NCI-H1436 (cell line): ENCODE measurements at places on chromosomes 1 and 21.

DNA sequence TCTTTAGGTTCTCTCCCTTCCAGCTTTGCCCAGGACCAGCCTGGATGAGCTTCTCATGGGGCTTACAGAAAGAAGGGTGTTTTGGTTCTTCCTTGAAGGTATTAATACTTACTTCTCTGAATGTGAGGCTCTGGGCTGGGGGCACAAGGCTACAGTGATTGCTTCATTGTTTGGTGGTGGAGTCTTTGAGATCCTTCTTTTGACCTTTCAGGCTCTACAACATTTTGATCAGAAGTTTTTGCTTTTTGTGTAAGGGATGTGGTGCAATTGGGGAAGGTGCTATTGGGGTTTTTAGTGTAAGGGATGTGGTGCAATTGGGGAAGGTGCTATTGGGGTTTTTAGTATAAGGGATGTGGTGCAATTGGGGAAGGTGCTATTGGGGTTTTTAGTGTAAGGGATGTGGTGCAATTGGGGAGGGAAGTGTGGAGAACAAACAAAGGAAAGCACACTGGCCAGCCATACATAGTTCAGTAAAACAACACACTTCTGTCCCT, 103.6 kb upstream of the IVNS1ABP start:
- no peak for DNase-seq

- DNase-seq, result peak; percentile 93
Measured at GRCh38 chr1:36306902-36307456, 811 bp downstream of the SH3D21 start.

- DNase-seq, result no peak
Measured at GRCh38 chr1:238488401-238488800, 597.7 kb upstream of the ZP4 start.

DNA sequence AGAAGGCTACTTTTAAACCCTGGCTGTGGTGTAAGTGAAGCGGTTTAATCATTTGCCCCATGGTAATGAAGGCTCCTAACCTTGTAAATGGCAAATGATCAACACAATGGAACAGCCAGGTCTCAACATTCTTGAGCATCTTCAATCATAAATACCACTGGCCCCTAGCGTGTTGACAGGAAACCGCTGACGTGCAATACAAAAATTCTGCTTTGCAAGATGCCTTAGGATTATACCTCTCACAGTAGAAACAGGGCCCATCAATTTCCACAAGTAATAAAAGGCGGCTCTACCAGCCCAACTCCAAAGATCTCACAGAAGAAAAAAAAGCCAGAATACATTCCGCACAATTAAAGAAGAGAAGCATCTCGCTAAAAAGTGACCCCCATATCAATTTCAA, 32.8 kb downstream of the LGALS8 start:
- DNase-seq, result no peak

DNA sequence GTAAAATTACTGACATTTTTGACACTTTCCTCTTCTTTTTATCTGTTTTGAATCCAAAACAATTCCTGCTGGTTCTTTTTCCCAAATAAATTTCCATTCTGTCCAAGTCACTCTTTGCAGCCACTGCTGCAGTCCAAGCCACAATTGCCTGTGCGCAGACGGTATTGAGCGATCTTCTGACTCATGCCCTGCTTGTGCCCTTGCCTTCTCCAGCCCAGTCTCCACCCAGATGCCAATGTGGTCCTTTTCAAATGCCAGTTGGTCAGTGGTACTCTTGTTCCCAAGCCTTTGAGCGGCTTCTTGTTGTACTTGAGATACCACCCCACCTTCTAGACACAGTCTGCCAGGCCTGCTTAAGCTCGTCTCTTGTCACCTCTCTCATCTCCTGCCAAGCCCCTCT, 78.9 kb downstream of the CAMTA1 start:
- no peak for DNase-seq

- peak; percentile 47 for DNase-seq
Measured at GRCh38 chr21:45074048-45074817, at the start of gene ADARB1. ADARB1 (plus strand) TSS chr21:45074580; CDS start chr21:45171657, 97,077 bp downstream.

DNA sequence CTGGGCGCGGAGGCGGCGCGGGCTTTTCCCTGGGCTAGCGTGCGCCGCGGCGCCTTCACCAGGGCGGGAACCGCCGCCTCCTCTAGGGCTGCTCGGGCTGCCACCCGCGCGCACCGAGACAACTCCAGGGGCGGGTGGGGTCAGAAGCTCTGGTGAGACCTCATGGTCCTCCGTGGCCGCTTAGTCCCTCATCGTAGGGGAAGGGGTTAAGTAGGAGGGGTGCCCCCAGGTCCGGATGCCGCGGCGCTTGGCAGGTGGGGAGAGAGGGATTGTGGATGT, 559 bp downstream of the SERTAD4 start:
- DNase-seq, result no peak

- no peak for DNase-seq
Measured at GRCh38 chr1:31429583-31429982, 16.6 kb downstream of the SERINC2 start.

- no peak for DNase-seq
Measured at GRCh38 chr1:186819126-186819525, 9.6 kb upstream of the PLA2G4A start.

DNA sequence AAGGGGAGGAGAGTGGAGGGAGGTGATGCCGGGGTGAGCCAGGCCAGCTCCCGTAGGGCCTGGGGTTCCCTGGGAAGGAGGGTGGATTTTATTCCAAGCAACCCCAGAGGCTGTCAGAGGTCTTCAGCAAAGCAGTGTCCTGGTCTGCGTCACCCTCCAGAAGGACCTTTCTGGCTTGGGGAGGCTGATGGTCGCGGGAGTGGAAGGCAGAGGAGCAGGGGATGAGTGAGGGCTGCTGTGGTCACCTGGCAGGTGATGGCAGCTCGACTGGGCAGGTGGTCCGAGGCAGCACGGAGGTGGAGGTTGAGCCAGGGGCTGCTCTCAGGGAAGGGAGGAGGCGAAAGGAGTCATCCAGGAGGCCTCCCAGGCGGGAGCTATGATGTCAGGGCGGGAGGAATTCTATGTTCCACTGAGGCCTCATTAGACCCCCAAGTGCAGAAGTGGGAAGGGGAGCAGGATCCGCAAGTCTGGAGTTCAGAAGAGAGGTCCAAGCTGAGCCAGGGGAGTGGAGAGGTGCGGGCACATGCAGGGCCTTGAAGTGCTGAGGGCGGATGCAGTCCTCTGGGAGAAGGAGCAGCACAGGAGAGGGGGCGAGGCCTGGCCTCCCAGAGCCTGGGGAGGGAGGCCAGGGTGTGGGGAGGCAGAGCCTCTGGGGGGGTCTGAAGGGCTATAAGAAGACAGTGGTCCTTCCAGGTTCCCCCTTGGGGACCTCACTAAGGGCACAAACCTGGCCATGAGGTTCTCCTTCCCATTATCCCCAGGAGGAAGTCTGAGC, 33.3 kb downstream of the BMP8A start:
- DNase-seq, result no peak

DNA sequence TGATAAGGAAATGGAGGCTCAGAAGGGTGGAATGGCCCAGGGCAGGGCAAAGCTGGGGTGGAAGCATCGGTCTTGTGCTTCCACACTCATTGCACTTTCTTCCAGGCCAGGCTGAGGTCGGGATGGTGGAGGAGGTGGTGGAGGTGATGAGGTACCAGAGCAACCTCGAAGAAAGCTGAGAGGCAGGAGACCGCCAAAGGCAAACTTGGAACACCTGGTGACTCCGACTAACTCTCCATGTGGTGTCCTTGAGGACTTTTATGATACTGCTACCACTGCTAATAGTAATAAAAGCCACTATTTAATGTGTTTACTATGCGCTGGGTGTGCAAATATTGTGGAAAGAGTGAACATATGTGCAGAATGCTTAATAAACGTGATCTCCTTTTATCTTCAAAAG, 16.9 kb upstream of the BTG2 start:
- no peak for DNase-seq

- no peak for DNase-seq
Measured at GRCh38 chr1:242876030-242876429, 351.5 kb upstream of the PLD5 start.

- DNase-seq, result no peak
Measured at GRCh38 chr1:44723496-44724295, 7.3 kb downstream of the RNU5D-1 start.

DNA sequence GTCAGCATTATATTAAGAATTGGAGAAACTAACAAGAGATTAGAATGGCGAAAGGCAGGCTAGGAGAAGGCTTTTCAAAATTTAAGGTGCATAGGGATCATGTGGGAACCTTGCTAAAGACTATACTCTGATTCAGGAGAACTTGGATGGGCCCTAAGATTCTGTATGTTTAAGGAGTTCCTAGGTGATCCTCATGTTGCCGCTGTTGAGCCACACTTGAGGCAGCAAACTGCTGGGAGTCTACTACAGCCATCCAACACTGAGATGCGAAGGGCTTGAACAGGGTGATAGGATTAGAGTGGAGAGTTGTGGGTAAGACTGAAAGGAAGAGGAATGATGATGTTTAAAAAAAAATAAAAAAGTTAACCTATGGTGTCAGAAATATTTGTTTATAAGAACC, 1013.2 kb downstream of the MRPL39 start:
- DNase-seq, result no peak

- no peak for DNase-seq
Measured at GRCh38 chr21:41993744-41994143, 16.4 kb downstream of the ZBTB21 start.

DNA sequence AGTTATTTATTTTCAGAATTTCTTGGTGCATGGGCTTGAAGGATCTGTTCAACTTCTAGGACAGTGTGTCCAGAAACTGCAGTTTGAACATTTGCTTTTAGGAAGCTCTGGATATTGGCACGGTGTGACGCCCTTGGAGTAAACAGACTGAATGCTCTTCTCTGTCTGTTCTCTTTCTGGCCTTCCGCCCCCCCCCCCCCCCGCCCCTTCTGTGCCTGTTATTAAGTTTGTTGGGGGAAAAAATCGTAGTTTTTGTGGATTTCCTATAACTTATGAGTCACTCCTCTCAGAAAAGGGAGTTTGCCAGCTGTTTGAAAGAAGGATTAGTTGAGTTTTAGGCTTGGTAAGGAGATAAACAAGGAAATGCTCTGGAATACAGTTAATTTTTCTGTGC, 1.2 kb downstream of the KCTD3 start:
- DNase-seq, result no peak
